ENCODE measurements at places on chromosomes 11 and 22. TPM values are rescaled to one million over a fixed set of nuclear protein-coding genes. Genes with fewer than 3 reads are reported as not detected.

The TENM4 gene
- total RNA-seq: 50.7 TPM

The PKDREJ gene
- not detected for total RNA-seq

The RAB38 gene
- total RNA-seq: 0.76 TPM

The FDXACB1 gene
- 1.6 TPM for total RNA-seq

The APOL5 gene
- not detected for total RNA-seq
